ENCODE measurements at places on chromosomes 7 and 10. TPM values are rescaled to one million over a fixed set of nuclear protein-coding genes. Genes with fewer than 3 reads are reported as not detected.

Gene CFAP46
- total RNA-seq: 0.76 TPM

Gene PIK3AP1
- under 0.01 TPM for total RNA-seq

- DNase-seq: no peak
Observed at GRCh38 chr7:83550100-83550499, 98.8 kb downstream of the SEMA3E start.

- no peak for DNase-seq
Observed at GRCh38 chr10:43012578-43012977, 64.3 kb upstream of the RET start.

DNA sequence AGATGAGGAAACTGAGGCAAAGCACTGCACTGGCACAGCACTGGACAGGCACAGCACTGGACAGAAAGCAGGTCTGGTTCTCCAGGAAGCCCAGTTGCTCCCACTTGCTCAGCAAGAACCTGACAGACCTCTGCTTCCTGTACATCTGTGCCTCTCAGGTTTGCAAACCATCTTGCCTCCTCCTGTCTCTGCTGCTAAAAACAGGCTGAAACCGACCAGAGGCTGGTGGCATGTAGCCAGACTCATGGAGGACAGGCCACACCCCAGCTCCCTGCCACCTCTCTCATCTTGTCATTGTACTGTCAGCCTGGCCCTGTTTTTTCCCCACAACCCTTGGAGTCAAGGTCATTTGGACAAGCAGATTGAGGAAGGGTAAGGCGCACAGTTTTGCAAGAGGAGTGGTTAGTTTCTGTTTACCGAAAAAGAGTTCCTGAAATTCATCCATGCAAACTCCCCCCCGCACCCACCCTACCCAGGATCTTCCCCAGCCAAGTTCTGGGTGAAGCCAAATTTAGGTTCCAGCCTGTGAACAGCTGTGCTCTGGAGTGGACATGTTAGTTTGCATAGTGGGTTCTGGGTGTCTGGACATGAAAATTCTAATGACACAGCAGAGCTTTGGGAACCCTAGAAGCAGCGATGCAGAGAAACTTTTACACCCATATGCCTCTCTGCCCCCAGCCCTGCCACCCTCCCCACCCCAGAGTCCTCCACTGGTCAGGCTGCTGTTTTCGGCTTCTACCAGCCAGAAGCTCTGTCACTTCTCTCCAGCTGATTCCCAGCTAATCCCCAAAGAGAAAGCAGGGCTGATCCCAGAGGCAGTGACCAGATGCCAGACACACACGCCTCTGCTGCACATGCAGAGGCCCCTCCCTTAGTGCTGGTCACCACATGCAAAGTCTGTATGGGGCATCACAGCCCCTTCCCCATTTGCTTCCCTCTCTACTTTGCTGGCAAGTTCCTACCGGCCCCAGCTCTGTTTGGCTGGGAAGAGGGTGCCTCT is 8.5 kb upstream of the C10orf105 start:
- DNase-seq: no peak
